ENCODE measurements at places on chromosomes 3 and 15. TPM values are rescaled to one million over a fixed set of nuclear protein-coding genes. Genes with fewer than 3 reads are reported as not detected.

DNA sequence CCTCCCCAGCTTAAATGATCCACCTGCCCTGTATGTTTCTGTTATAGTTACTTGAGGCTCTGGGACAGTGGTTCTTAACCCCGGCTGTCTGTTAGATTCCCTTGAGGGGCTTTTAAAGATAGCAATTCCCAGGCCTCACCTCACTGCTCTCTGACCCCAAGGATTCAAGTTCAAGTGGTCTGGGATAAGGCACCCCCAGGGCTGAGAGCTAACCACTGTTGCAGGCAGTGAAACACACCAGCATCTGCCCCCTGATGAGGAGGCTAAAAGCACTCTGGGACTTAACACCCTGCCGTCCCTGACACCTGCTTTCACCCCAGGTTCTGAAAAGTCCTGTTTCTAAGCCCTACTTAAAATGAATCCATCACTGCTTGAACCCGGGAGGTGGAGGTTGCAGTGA is 103.7 kb downstream of the LRRK1 start:
- no peak for DNase-seq

GPR27 gene
- 3.5 TPM for total RNA-seq

DNA sequence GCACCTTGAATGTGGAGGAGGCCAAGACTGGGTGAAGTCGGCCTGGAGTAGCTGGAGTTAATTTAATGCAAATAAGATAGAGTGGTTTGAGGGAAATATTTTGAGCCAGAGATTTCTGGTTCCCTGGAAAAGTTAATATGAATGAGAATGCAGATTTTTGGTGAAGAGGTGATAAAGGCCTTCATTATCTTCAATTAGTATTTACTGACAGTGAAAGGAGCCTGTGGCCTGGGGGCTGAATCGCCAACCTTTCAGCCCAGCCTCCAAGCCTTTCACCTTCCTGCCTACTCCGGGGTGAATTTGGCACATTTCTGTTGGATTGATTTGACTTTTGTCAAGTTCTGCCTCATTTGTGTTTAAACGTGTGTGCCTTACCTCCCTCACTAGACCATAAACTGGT is 147.8 kb downstream of the SOX2 start:
- no peak for DNase-seq

ANKRD34C gene
- 2.8 TPM for total RNA-seq
